CD4-positive, alpha-beta T cell (primary cell): ENCODE measurements at places on chromosomes 2 and 18.

DNA sequence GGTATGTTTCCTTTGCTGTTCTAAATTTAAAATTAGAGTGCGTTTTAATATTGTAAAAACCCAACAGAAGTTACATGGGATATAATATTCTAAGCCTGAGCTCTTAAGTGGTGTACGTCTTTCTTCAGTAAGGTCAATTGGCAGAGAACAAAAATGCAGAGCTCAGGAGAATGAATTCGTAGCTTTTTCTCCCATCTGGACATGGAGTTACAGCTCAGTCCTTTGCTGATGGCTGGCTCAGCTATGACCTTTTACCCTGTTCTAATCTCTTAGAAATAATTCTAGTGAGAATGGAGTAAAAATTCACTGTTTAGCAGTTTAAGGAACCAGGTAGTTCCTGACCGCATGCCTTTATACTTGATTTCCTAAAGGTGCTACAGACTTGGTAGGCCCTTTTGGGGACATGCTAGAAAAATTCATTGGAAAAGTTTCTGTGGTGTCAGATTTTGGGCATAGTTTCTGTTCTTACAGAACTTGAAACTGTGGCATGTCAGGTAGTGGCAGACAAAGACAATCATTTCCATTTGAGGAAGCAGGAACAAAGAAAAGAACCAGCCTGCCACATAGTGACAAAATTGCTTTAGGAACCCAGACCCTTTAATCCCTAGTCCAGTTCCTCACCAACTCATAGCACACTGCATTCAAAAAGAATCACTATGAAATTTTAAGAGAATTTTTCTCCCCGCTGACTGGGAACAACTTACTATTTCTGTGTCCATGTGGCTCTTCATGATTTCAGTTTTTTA, 566.8 kb upstream of the ZNF804A start:
- DNase-seq = no peak

- no peak for DNase-seq
Measured at GRCh38 chr2:21539685-21540084, 415.9 kb downstream of the TDRD15 start.

DNA sequence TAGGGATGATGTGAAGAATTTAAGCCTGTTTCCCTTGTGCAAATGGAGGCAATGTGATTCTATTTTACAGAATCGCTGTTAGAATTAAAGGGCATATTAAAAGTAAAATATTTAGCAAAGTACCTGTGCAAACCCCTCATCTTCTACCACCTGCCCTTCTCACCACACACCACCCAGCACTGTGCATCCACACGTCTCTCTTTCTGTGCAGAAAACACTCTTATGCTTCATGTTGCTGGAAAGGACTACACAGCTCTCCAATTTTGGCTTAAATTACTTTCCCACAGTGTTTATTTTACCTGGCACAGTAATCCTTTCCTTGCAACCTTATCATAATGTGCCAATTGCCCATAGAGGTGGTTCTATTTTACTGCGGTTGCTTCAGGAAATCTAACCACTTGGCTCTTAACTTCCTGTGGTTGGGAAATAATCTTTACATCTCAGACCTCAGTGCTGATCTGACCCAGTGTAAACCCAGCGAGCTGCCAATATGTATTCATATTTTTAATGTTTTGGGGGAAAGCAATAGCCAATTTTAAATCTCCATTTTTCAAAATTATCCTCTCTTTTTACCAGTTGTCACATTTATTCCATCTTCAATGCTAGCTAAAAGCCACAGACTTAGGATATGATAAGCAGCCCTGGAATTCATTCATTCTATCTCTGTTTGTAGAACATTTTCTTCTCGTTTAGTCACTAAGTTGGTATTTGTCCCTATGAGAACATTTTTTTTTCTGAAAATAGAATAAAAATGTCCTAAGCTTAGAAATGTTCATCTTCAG, 250.9 kb downstream of the DSEL start:
- DNase-seq = no peak

GRCh38 chr2:215429424-215429823, 6.4 kb downstream of the FN1 start:
- no peak for DNase-seq

DNA sequence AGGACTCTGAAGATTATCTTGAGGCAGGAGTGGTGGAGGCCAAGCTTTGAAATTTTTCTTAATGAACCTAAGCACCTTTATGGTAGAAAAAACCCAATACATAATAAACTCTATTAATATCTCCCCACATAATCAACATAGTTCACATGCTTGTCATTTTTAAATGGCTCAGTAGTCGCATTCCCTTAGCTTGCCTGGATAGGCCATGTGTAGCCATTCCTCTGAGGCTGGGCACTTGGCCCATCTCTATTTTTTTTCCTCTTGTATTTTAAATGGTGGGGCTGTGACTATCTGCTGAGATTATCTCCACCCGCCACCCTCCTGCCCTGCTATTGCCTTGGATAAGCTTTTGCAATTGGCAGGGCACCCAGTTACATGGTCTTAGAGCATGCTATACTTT, 143.1 kb downstream of the FHOD3 start:
- DNase-seq = no peak

GRCh38 chr18:70781860-70782453, 493.1 kb downstream of the SOCS6 start:
- DNase-seq = peak; percentile 62
